Natural killer cell (primary cell): ENCODE measurements at places on chromosomes 3 and 15. TPM values are rescaled to one million over a fixed set of nuclear protein-coding genes. Genes with fewer than 3 reads are reported as not detected.
A peak's percentile ranks its signal among the peaks of the same experiment; 100 is the strongest.

MST1R gene
- total RNA-seq: 2.2 TPM

GRCh38 chr15:100194996-100195395, 146.8 kb downstream of the ADAMTS17 start:
- no peak for DNase-seq

- no peak for DNase-seq
These were observed 175.4 kb upstream of the TP63 start for GRCh38 chr3:189455641-189456417.

GRCh38 chr15:49441356-49441755, 18.3 kb downstream of the FGF7 start:
- DNase-seq: no peak

GRCh38 chr15:67091071-67091979, 25.9 kb downstream of the SMAD3 start:
- peak; percentile 77 for DNase-seq
